ENCODE measurements at places on chromosomes 7 and 10.

DNA sequence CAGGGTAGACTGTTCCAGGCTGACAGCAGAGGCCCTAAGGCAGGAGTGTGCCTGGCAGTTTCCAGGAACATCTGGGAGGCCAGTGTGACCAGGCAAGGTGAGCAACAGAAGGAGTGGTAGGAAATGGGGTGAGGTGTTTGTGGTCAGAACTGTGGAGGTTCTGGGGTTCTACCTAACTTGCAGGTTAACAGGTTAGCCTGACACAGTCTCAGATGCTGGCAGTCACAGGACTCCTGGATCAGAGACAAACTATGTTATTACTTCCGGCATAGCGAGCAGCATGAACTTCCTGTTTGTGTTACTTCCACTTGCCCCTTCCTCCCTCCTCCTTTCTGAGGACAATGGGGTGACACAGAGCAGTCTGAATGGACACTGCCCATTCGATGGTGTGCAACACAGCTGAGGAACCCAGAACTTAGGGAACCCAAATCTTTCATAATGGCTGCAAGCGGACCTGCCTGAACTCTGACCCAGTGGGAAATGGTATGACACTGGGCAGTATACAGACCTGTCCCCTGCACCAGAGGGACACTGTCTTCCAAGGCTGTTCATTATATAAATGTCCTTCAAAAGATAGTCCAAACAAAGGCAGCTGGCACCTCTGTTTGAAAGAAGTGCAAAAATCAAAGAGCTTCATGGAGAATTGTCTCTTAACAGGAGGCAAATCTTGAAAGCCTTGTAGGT, 3.9 kb upstream of the SAR1A start:
- DNase-seq: peak; percentile 11

DNA sequence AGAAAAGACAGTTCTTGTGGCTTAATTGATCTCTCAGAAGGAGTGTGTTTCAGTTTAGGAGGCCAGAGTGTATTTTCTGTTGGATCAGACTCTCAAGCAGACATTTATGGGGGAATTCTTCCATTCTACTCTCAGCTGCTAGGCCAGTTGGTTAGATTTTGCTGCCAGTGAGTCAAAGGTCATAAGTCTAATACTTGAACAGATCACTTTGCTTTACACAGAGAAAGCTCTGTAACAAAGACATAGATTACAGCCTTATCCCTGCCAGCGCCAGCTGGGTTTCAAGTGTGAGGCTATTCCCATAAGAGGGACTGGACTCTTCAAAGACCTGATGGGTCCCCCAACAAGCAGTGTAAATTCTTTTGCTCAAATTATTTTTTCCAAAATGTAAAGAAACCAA, 145.6 kb upstream of the SEMA3C start:
- no peak for DNase-seq

- no peak for DNase-seq
Measured at GRCh38 chr7:99835189-99835588, 7.4 kb downstream of the CYP3A43 start.

DNA sequence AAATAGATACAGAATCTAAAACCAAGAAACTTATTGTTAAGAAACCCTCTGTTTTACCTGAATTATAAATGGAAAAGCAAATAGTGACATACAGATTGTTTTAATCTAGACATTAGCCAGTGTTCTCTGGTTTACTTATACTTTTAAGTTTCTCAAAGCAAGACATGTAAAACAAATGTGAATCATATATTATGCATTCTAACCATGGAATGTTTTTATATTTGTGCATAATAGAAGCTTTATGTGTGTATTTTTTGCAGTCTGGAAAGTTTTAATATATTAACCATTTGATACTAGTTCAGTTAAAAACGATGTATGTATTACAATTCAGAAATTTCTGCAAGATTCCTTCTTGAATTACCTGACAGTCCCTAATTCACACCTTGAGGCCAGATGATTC, 150.6 kb upstream of the TMEM72 start:
- no peak for DNase-seq

- DNase-seq: no peak
Measured at GRCh38 chr7:27901028-27901760, 161.2 kb downstream of the TAX1BP1 start.

DNA sequence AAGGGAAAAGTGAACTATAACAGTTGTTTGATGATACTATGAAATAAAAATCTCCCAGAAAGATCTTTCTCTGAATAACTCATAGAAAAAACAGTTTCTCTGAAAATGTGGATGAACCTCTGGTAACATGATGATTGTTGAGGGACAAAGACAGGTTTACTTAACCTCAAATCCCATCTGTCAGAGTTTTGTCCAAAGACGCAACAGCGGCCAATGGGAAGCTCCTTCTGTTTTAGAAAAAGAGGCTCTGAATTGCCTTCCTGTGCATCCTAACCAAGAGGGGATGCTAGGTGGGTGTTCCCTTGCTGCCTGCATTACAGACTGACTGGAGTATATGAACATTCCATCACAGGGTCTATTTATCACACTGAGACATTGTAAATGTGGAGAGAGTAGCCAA, 8.9 kb upstream of the HYCC1 start:
- DNase-seq: no peak

GRCh38 chr7:82444220-82444909, 788 bp upstream of the CACNA2D1 start:
- no peak for DNase-seq

GRCh38 chr7:7693881-7694280, 24.5 kb downstream of the RPA3 start:
- no peak for DNase-seq
